Fibroblast of upper back skin (primary cell): ENCODE measurements at places on chromosomes 7 and 10.

DNA sequence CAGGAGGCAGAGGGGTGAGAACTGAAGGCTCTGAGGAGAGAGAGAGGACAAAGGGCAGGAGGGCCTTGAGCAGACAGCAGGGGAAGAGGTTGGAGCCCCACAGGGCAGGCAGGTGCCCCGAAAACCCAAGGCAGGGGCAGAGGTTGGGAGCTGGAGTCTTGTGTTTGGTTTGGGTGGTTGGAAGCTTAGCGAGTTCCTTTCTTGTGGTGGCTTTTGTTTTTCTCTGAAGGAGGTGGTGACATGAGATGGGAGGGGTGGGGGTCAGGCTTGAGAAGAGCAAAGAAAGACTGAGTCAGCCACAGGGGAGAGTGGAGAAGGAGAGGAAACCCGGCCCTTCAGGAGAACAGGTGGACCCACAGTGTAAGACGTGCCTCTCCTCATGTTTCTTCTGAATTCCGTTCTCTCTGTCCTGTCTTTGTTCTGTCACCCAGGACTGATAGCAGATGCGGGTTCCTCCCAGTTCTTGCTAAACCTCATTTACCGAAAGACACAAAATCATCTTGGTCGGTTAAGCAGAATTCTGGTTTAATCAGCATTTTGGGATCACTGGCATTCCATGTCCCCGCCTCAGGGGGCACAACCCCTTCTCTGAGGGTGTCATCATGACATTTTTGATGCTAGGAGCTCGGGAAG, 95.3 kb downstream of the INSYN2A start:
- DNase-seq: no peak

DNA sequence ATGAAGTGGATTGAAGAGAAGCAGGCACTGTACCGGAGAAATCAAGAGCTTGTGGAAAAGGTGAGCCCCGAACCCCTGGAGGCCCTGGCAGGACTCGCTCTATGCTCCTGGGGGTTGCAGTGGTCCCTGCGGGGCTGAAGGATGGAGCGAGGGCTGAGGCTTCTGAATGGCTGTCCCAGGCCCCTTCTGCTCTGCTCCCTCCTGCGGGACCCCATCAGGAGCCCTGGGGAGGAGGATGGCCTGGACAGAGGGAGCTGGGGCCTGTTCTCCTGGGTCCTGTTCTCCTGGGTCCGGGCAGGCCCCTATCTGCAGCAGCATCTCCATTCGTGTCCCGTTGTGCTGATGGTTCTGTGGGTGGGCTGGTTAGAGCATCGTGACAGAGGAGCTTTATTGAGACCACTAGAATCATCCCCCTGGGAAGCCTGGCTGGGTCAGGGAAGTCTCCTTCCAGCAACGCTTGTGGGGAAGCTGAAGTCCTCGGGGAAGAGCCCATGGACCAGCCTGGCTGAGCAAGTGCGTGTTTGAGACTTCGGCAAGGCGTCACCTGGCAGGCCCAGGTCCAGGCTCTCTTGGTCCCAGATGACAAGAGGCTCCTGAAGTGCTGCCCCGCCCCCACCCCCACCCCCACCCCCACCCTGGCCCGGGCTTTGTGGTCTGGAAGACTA, 41.1 kb upstream of the DPYSL4 start:
- DNase-seq: no peak

DNA sequence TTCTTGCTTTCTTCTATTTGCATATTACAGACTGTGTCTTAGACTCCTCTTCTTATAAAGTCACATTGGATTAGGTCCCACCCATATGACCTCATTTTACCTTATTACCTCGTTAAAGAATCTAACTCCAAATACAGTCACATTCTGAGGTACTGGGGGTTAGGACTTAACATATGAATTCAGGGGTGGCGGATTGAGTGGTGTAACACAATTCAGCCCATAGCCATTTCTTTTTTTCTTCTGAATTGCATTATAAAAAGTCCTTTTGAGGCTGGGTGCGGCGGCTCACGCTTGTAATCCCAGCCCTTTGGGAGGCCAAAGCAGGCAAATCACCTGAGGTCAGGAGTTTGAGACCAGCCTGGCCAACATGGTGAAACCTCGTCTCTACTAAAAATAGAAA, 6.8 kb upstream of the HERC4 start:
- DNase-seq: no peak

DNA sequence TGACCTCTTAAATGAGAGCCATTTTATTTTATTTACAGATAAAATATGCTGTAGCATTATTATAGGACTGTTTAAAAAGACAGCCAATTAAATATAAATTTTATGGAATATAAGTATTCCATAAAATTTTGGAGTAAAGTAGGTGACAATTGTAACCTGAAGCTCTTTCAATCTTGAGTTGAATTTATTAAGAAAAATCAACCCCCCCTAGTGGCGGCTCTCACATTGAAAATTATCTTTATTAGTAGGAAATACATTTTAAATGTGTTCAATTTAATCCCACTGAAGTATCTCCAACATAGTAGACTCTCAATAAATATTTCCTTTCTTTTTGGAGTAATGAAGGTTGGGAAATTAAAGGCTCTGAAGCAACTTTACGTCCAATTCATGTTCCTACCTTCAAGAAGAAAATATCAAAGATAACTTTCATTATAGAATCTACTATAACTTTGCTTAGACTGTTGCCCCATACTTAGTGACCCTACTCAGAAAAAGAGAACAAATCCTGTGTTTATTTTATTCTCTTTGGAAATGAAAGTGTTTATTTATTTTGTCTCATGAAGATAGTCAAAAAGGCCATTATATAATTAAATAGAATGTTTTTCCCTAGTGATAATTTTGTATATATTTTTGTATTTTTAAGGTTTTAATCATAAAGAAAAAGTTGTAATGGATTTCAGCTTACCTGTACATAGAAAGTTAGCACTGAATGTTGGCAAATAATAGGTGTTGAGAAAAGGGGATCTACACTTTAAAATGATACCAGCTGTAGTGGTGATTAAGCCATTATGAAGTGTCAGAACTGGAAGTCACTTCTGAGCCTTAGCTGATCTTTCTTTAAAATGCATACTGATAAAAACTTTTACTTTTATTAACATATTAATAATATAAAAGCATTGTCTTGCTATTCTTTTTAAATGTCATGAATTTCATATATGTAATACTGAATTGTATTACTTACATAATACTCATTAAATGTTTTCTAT, 3.3 kb downstream of the AHR start:
- no peak for DNase-seq

DNA sequence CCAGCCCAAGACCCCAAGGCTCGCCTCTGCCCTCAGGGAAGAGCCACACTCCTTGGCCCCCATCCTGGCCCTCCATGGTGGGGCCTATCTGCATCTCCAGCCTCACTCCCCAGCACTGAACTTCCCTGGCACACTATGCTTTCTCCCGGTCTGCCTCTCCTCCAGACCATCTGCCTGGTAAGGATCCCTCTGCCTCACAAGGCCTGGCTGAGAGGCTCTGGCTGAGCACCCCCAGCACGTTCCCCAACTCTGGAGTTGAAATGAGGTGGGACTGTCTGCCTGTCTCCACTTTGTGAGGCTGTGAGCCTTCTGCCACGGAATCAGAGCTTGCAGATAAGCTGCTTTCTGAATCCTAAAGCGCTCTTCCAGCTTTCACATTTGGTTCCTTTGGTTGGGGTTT, 220.7 kb downstream of the TNS3 start:
- no peak for DNase-seq

DNA sequence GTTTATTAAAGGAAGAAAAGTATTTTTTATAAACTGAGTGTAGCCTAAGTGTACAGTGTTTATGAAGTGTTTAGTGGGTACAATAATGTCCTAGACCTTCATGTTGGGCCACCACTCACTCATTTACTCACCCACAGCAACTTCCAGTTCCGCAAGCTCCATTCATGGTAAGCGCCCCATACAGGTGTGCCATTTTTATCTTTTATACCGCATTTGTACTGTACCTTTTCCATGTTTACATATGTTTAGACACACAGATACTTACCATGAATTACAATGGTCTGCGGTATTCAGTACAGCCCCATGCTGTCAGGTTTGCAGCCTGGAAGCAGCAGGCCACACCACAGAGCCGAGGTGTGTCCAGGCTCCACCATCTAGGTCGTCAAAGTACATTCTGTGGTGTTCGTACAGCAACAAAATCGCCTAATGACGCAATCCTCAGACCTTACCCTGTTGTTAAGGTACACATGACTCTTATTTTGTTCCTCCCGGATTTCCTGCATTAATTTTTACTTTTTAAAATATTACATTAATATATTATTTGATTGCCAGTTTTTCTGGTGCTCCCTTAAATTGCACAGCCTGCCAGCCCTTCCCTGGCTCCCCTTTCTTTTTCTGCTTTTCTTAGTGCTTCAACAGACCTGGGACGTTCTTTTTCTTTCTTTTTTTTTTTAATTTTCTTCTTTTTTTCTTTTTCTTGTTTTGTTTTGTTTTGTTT, 881 bp upstream of the SSBP1 start:
- no peak for DNase-seq

DNA sequence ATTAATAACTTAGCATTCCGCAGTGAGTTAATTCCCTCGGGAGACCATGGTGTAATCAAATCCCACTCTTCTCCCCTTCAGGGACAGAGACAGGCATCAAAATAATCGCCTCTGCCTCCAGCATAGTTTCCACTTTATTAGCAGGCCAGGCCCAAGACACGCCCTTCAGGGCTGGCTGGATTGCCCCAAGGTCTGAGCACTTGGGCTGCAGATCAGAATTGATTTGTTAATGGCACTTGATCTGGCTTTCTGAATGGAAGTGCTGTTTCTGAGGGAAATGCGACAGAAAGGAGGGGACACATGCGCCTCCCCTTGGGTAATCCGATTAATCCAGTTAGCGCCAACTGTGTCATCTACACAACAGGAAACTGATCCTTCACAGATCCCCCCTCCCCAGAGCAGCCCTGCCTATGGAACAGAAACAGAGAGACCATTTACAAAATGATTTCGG, 15.6 kb downstream of the CHAT start:
- DNase-seq: no peak

DNA sequence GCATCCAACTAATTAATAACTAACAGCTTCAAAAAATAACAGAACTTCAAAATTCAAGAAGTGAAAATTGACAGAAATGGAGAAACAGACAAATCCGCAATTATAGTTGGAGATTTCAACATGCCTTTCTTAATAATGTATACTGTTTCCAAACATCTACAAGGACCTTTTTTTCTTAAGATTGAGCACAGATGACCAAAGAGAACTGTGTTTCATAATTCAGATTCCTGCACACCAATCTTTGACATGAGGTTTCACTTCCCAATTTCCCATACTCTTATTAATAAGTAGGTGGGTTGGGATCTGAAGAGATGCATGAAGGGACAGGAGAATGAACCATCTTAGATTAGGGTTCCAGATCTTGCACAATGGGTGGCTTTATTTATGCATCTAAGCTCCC, 24.9 kb upstream of the GIMAP7 start:
- no peak for DNase-seq

GRCh38 chr7:99955247-99955646, 20.6 kb downstream of the AZGP1 start:
- DNase-seq: no peak

- DNase-seq: no peak
Observed at GRCh38 chr10:51888263-51888662, 188.9 kb upstream of the CSTF2T start.

DNA sequence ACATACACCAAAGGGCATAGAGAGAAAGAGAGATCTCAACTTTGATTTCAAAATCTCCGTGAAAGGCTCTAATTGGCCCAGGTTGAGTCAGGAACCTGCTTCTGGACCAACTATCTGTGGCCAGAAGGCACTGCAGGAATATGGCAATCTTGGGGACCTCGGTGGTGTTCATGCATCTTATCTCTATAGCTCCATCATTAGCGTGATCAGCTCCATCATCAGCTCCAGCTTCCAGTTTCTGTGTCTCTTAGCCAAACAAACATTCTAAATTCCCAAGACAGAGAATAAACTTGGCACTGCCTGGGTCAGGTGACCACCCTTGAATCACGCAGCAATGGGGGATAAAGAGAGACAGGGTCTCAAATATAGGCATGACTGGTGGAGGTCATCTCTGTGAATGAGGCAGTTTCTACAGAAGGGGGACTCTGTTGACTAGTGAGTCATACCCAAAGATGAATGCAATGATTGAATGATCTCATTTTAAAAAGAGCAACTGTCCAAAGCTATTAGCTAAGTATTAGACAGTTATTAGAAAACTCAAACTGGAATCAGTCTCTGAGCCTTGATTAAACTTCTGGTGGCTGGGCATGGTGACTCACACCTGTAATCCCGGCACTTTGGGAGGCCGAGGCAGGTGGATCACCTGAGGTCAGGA, 5.4 kb upstream of the NRF1 start:
- no peak for DNase-seq

DNA sequence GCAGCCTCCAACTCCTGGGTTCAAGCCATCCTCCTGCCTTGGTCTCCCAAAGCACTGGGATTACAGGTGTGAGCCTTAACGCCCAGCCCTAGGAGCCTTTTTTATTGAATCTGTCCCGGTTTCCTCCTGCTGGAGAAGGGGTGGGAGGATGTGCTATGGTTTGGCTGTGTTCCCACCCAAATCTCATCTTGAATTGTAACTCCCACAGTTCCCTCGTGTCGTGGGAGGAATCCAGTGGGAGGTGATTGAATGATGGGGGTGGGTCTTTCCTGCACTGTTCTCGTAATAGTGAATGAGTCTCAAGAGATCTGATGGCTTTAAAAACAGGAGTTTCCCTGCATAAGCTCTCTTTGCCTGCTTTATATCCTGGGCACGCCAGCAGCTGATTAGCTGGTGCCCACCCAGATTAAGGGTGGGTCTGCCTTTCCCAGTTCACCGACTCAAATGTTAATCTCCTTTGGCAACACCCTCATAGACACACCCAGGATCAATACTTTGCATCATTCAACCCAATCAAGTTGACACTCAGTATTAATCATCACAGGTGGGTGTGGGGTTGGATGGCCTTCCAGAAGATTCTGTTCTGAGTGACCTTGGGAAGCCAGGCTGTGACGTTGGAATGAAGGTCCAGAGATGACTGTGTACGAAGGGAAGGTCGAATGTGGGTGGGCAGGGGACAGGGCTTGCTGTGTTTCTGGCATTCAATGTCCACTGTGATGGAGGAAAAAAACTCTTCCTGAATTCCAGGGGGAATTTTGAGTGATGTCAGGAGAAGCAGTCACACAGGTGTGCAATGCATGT, 33.8 kb upstream of the CUX1 start:
- no peak for DNase-seq

GRCh38 chr10:22341190-22341925, 3.9 kb upstream of the SPAG6 start:
- no peak for DNase-seq

DNA sequence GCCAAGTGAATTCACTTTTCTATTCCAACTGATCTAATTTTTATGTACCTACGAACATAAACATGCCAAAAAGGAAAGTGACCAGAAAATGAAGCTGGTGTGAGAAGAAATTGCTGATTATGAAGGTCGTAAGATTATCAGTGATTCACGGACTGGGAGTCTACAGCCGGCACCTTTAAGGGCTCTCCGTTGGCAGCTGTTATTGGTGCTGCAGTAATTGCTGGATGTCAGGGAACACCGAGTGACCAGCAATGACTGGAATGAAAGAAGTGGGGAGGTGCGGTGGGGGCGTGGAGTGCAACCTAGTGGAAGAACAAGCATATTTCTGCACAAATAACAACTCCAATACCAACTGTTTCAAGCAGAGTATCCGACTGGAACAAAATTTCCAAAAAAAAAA, 109.8 kb upstream of the TARP start:
- DNase-seq: no peak
